Stimulated activated CD8-positive, alpha-beta memory T cell treated with anti-CD3 and anti-CD28 coated beads, Interleukin-4, amount 100 ng/mL, for 24 hours (primary cell): ENCODE measurements at places on chromosomes 6 and 20.

GRCh38 chr20:57390604-57391438 lies at the start of gene RBM38:
Gene RBM38, plus strand, starts transcription at chr20:57391396. Its CDS starts 186 bp downstream, at chr20:57391582.
- DNase-seq: peak; percentile 72

DNA sequence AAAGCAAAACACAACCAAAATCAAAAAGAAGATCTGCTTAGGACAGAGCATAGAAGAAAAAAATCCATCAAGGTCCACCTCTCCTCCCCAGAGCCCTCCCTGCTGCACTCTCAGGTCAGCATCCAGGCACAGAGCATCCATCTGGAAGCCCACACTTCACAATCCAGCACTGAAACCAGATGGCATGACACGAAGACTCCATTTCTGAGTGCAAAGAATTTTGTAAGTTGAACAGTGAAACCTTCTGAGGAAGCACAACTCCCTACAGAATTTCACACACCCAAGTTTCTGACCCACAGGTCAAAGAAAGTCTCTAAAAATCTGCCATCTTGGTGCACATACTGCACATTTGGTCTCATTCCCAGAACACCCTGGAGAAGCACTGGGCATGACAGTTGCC lies 128.8 kb upstream of the STXBP5 start:
- no peak for DNase-seq

- no peak for DNase-seq
Observed at GRCh38 chr6:10418862-10419748, 4.2 kb upstream of the TFAP2A start.

GRCh38 chr6:147811913-147812629 lies 303.6 kb downstream of the SAMD5 start:
- DNase-seq: no peak
